Naive thymus-derived CD8-positive, alpha-beta T cell (primary cell): ENCODE measurements at places on chromosomes 11 and 22.

GRCh38 chr11:9461760-9462134 is 935 bp downstream of the ZNF143 start:
- DNase-seq, result no peak

DNA sequence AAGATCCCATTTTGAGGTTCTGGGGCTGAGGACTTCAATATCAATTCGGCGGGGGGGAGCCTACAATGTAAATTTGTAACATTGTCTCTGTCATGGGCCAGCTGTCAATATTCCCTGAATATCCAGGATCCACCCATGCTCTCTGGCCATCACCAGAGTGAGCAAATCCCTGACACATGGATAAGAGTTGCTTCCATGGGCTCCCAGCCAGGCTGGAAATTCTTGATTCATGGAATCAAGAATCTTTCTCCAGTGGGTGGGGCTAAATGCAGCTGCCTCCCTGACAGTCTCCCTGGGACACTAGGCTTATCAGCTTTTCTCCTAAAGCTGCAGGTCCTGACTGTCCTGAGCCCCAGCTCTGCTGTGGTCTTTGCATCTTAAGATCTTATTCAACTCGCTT is 86.9 kb upstream of the IGLL5 start:
- DNase-seq, result no peak

DNA sequence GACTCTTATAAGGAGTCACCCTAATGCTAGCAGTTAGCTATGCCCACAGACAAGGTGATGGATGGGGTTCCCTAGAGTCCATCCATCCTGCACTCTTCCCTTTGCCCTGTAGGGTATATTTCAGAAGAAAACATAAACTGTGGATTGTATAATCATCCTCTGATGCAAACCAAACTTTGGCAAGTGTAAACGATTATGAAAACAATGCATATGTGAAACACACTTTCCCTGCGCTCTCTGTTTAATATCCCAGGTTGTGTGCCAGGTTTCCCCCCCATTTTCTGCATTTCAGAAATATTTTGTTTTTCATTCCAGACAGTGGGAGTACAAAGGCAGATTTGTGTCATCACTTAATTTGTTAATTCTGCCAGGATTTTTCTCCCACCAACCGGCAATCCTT is 110.0 kb downstream of the LDLRAD3 start:
- no peak for DNase-seq

DNA sequence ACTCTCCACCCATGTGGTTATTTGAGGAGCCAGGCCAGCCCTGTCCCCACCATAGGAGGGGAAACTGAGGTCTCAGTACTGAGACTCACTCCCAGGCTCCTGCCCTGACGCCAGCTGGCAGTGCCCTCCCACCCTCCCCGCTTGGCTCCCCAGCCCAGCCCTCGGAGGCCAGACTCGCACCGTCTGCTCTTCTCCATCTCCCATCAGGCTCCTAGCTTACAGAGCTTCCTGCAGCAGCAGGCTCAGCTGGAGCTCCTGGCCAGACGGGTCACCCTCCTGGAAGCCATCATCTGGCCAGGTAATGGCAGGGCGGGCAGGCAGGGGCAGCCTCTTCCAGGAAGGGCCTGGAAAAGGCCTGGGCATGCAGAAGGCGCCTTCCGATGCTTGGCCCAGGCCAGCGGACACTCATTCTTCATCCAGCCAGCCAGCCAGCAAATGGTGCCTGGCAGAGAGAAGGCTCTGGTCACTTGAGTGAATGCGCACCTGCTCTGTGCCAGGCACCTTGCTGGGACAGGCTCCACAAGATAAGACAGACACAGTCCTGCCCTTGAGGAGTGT is 12.6 kb downstream of the RHBDD3 start:
- DNase-seq, result no peak

DNA sequence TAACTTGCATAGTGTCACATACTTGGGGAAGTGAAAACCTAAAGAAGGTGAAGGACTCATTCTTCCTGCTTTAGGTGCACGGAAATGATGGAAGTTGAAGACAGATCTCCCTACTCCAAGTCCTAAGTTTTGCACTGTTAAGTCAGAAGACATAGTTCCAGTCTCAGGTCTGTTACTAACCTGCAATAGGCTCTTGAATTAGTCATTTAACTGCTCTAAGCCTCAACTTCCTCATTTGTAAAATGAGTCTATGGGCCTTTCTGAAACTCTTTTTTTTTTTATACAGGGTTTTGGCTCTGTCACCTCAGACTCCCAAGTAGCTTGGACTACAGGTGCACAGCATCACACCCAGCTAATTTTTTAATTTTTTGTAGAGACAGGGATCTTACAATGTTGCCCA is 30.8 kb upstream of the POU2AF1 start:
- DNase-seq, result no peak

DNA sequence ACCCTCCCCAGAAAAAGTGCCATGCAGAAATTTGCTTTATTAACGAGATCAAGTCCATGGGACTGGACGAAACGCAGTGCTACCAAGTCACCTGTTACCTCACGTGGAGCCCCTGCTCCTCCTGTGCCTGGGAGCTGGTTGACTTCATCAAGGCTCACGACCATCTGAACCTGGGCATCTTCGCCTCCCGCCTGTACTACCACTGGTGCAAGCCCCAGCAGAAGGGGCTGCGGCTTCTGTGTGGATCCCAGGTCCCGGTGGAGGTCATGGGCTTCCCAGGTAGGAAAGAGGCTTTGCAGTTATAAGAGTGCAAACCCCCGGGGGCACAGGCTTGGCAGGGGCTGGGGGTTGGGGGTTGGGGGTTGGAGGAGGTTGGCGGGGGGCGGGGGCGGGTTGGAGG is 4.2 kb downstream of the APOBEC3H start:
- no peak for DNase-seq

GRCh38 chr11:83011333-83012167 is 60.1 kb downstream of the RAB30 start:
- DNase-seq, result no peak
